Fibroblast of skin of left biceps (primary cell): ENCODE measurements at places on chromosomes 1 and 21.

GRCh38 chr1:36134505-36135329 lies 9.7 kb upstream of the COL8A2 start:
- no peak for DNase-seq

DNA sequence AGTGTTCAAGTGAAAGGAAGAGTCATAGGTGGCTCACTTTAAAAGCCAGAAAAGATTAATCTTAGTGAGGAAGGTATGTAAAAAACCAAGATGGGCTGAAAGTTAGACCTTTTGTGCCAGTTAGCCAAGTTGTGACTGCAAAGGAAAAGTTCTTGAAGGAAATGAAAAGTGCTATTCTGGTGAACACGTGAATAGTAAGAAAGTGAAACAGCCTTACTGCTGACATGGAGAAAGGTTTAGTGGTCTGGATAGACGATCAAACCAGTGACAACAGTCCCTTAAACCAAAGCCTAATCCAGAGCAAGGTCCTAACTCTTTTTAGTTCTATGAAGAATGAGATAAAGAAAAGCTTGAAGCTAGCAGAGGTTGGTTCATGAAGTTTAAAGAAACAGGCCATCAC lies 106.4 kb downstream of the CTH start:
- no peak for DNase-seq

GRCh38 chr1:25580927-25581326 lies 35.7 kb upstream of the MAN1C1 start:
- DNase-seq, result no peak

- DNase-seq, result peak; percentile 60
These were observed 123.9 kb downstream of the CYYR1 start for GRCh38 chr21:26449161-26449560.

DNA sequence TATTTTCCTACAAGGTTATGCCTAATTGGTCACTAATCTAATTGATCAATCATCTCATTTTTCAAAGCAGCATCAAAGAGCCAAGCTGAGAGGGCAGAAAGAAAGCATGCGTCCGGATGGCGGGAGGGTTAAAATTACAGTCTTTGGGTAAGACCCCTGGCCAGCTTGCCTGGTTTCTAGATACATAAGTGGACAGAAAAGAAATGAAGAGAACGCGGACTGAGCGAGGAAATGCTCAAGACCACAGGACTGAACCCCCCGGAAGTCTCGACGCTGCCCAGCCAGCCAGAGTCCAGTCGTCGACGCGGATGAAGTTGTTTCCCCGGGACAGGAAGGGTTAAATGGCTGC lies 297.2 kb downstream of the OMA1 start:
- DNase-seq, result no peak

DNA sequence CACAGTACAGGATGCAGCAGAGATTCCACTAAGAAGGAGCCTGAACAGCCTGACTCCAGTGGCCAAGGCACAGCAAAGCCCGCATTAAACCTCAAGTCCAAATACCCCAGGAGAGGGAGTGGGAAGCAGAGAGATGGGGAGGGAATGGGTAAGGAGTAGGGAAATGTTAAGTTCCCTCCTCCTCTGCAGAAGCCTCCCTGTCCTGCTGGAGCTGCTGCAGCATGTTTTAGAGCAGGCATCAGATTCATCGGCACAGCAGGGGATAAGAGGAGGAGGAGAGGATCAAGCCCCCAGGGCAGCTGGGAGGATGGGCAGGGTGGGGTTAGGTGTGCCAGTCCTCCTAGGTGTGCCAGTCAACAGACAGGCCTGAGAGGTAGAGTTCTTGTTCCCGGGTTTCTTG lies 709.7 kb downstream of the PTPRU start:
- no peak for DNase-seq

DNA sequence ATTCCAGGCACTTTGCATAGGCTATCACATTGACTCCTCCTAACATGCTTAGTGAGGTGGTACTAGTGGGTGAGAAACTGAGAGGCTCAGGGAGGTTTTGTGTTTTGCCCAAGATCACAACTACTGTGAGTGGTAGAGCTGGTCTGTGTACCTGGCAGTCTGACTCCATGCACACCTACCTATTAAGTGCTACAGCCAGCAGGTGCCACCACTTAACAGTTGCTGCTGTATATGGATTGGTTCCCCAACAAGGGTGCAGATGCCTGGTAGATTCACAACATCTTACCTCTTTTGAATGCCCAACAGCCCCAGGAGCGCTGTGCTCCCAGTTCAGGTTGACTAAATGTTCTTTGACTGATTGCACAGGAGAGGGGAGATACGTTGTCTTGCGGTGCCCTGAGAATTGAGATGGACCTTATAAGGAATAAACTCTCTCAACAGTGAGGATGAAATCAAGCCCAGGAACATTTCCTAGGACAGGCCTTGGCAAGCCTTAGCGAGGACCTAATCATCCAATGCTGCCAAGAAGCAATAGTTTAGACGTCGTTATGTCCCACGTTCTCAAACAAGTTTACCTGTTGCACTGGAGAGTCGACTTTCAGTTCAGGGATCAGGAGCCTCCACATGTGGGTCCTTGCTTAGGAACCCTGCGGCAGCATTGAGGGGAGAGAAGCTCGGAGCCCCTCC lies 78.9 kb upstream of the F3 start:
- no peak for DNase-seq

GRCh38 chr1:63569068-63569467 lies 24.1 kb upstream of the PGM1 start:
- no peak for DNase-seq

- no peak for DNase-seq
These were observed 43.2 kb upstream of the VAMP3 start for GRCh38 chr1:7727809-7728471.

- no peak for DNase-seq
These were observed 22.5 kb downstream of the WNT3A start for GRCh38 chr1:228029281-228029680.

DNA sequence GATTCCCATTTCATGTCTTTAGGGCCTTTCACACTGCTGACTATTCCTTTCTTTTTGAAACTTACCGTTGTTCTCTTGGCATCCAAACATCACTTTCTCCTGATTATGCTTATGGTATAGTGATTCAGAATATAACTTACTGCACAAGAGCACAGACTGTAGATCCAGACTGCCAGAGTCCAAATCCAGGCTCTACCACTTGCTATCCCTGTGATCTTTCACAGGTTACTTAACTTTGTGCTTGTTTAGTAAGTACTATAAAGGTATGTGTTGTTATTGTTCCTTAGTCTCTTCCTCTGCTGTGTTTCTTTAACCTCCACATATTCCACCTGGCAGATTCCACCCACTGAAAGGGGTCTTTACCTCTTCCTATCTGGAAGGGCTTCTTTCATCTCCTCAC lies 8.4 kb downstream of the SCMH1 start:
- DNase-seq, result no peak

GRCh38 chr1:68051475-68051874 lies 1.0 kb upstream of the DIRAS3 start:
- peak; percentile 47 for DNase-seq

GRCh38 chr1:14479865-14480264 lies 118.6 kb upstream of the KAZN start:
- DNase-seq, result no peak

GRCh38 chr1:196078691-196079090 lies 529.5 kb downstream of the KCNT2 start:
- DNase-seq, result no peak

GRCh38 chr1:94105957-94106529 lies 14.9 kb downstream of the ABCA4 start:
- DNase-seq, result no peak

GRCh38 chr1:212549503-212550017 lies 59.0 kb upstream of the ATF3 start:
- no peak for DNase-seq

GRCh38 chr21:25898671-25899070 lies 163.9 kb downstream of the GABPA start:
- no peak for DNase-seq

GRCh38 chr1:201772178-201772577 lies 56.8 kb upstream of the IPO9 start:
- DNase-seq, result no peak

GRCh38 chr1:115056395-115056798 lies 26.8 kb downstream of the TSHB start:
- DNase-seq, result peak; percentile 72

DNA sequence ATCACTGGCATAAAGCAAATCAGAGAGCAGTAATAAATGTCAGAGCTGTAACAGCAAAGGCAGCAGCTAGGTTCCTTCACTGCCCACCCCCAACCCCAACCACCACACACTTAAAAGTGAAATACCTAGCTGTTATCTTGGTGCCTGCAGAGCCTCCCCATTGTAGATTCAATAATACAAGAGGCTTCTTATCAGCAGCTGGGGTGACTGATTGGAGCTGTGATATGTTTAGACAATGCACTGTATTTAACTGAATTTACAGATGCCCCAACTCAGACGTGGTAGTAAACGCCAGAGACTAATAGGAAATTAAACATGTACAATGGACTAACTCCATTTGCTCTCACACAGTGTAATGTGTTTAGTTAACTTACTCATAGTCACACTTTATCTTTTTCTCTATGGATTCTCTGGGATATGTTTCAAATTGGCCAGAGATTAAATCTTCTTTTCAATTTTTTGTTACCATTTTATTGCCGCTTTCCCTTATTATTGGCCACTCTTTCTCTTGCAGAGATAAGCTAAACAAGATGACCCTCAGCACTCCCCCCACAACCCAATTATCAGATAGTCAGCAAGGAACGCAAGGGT lies 117.1 kb downstream of the ESRRG start:
- DNase-seq, result no peak

GRCh38 chr1:45018599-45019230 lies 6.7 kb downstream of the UROD start:
- no peak for DNase-seq

DNA sequence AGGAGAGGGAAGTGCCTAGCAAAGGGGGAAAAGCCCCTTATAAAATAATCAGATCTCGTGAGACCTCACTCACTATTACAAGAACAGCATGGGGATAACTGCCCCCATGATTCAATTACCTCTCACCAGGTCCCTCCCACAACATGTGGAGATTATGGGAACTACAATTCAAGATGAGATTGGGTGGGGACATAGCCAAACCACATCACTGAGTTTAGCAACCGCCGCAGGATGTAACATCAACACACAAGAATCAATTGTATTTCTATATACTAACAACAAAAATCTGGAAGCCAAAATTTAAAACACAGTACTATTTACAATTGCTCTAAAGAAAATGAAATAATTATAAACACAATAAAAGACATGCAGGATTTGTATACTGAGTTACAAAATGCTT lies 21.9 kb downstream of the DIRAS3 start:
- DNase-seq, result no peak

DNA sequence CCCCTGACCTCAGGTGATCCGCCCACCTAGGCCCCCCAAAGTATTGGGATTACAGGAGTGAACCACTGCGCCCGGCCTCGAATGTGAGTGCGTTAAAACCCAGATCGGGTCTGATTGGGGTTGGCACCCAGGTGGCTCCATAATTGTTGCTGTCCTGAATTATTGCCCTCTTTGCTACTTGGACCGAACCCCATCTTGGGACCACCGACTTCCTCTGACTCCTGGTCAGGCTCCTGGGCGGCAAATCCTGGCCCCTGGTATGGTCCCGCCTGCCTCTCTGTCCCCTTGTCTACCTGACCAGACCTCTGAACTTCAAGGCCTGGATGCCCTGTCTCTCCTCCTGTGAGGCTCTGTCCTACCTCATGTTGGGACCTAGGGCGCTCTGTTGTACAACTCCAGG lies 32.8 kb downstream of the L1TD1 start:
- DNase-seq, result no peak

DNA sequence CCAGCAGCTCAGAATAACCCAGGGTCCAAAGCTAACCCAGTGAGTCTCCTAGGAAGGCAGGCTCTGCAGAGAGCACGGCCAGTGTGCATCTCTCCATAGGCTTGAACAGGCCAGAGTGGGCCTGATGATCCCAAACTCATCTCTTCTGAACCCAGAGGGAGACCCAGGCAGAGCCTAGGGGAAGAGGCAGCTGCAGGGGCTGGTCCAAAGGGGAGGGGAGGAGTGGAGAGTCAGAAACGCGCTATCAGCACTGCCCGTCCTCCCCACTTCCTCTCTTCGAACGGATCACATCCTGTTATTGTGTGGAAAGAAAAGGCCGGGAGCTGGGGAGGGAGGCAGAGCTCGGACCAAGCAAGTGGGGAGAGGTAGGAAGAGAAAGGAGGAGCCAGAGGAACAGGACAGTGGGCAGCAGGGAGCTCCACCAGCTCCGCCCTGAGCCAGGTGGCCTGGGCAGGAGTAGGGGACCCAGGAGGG lies 20.2 kb downstream of the TAL1 start:
- DNase-seq, result no peak

DNA sequence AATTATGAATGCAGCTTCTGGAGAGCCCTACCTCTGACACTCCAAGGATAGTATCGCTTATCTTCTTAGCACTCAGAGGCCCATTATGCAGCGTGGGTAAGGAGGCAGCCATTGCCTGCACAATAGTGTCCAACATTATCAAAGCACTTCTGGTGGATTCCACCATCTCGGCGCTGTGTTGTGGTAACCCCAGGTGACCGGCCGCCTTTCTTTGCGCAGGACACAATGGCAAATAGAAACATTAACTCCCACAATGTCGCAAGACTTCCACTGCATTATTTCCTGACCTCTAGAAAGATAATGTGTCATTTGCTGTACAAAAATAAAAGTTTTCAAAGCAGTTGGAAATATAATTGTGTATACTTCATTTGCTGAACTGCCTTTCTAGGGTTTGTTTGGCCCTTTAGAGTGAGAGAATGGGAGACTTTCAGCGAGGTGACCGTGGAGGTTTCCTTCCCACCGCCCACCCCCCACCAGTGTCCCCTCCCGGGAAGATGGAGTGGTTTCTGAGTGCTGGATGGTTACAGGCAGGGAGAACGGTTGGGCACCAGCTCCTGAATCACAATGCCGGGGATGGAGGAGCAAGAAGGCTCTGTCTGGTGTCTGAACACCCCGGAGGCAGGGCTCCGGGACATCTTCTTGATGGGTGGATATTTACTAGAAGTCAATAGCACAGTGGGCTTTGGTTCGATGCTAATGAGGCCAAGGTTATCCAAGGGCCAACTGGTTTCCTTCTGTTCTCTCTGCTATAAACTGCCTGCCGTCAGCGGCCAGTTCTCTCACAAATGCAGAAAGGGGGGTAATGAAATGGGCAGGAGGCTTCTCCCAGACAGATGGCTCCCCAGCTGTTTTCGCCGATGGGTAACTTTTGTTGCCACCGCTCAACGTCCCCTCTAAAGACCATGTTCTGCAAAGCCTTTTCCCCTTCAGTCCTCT lies 215.4 kb upstream of the PROX1 start:
- no peak for DNase-seq

GRCh38 chr1:185408700-185409270 lies 91.7 kb upstream of the IVNS1ABP start:
- DNase-seq, result no peak
